ENCODE measurements at places on chromosomes 5 and 9.

DNA sequence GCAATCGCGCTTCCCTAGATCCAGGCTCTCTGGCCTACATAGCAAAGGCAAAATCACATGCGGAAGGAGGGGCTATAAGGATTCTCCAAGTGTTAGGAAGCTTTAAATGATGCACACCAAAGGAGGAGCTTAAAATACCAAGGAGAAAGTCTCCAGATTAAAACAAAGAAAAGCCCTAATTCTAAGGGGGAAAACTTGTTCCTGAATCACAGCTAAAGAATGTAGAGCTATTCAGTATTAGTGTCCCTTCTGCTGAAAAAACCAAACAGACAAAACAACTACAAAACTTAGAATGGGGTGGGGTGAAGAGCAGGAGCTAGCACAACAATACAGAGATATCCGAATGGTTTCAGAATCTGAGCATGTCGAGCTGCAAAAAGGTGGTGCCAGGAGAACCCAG lies 213.7 kb downstream of the DCP2 start:
- no peak for DNase-seq

DNA sequence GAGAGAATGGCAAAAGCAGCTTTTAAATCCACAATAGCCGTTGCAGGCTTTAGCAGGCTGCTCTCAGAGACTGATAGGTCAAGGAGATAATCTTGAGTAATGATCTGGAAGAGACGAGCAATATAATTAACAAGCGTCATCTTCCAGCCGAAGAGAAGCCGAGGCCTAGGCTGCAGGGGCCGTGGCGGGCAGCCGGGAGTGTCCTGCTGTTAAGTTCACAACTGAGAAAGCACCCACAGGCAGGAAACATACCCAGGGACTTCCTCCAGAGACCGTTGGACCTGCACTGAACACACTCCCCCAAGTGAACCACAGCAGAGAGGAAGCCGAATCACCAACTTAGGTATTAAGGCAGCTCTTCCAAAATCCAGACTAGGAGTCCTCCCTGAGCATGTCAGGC lies 182.3 kb downstream of the IRX2 start:
- no peak for DNase-seq

- no peak for DNase-seq
These were observed 7.8 kb upstream of the MYOZ3 start for GRCh38 chr5:150653145-150653761.

DNA sequence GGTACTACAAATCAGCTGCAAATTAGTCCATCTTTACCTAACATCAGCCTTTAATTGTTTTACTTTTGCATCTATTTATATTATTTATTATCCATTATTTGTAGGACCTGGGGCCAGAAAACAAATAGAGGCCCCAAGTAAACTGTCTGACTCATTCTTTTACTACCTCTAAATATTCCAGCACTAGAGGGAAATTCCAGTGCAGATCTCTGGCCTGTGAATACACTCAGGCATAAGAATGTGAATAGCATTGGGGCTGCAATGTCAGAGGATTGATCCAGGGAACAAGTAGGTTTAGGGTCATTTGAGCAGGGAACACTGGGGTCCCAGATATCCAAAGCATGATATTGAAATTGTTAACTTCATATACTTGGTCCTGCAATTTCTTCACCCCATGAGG lies 176.6 kb upstream of the TYRP1 start:
- DNase-seq = no peak

GRCh38 chr5:175113947-175114346 lies 330.0 kb downstream of the DRD1 start:
- no peak for DNase-seq

Data from GM12891 (cell line).